Activated CD4-positive, alpha-beta T cell treated with anti-CD3 and anti-CD28 coated beads, Interleukin-2, Interleukin-6, amounts not matched to agents 100 ng/mL and 50 ng/mL, durations not matched to agents 16 hours and 8 hours (primary cell): ENCODE measurements at places on chromosomes 4 and X.

GRCh38 chrX:135421932-135422809 is at the start of gene SMIM10L2A:
Gene SMIM10L2A (plus strand): TSS chrX:135421944. CDS start chrX:135422132, 188 bp downstream.
- no peak for DNase-seq

DNA sequence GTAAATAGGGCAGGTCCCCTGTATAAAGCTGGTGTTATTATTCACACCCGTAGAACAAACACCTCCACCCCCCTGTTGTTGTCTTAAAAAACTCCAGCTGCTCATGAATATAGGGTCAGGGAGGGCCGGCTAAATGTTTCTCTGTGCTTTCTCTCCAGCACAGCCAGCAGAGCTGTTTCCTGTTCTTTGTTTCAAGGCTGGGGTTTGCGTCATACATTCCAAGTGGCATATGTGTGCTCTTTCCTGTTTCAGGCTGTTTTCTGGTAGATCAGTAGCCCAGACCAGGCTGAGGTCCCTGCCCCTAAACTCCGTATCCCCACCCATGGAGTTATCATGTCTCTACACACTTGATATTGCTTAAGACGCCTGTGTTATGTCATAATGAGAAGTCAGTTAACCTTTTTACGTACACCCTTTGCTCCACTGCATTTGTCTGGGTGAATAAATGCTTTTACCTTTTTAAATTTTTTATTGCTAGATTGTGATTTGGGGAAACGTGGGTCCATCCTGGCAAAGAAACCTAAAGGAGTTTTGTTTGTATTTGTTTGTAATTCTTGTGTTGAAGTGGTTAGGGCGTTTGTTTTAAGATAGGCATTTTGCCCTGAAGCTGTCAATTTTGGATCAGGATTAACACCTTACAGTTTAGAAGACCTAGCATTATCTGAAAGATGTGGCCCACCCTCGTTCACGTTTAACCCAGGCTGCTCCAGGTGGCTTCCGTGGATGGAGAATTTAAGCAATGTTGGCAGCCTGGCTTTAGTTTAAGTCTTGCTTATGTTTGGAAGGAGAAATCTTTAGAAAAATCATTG is 3.3 kb downstream of the KLF3 start:
- peak; percentile 74 for DNase-seq

- no peak for DNase-seq
These were observed 218.2 kb downstream of the BANK1 start for GRCh38 chr4:102008711-102009110.

DNA sequence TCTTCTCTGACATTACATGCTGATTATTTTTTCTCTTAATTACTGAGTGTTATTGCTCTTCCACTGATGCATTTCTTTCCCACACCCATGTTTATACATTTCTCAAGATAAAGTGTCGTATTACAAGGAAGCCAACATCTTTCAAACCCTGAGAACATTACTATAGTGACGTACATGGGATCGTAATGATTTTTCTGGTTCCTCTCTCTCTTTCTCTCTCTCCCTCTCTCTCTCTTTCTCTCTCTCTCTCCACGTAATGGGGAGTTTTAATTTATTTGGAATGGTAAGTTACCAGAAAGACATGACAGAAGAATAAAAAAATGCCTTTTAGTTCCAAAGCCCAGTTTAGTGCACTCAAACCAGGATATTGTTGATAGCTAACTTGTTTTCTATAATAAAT is 40.4 kb upstream of the MAPK10 start:
- DNase-seq = no peak

DNA sequence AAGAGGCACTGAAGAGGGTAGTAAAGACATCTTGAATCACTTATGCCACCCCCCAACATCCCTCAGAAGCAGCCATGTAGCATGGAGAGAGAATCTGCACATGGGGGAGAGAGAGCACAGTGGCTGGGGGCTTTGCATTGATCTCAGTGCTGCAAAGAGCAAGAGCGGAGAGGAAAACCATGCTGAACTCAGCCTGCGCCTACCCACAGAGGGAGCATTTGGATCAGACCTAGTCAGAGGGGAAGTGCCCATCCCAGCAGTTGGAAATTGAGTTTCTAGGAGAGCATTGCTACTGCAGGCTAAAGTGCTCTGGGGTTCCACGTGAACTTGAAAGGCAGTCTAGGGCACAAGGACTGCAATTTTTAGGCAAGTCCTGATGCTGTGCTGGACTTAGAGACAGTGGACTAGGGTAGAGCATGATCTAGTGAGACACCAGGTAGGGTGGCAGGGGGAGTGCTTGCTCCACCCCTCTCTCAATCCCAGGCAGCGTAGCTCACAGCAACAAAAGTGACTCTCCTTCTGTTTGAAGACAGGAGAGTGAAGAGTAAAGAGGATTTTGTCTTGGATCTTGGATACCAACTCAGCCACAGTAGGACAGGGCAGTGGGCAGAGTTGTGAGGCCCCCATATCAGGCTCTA is 9.0 kb upstream of the PROM1 start:
- DNase-seq = no peak

GRCh38 chrX:10548688-10549087 is 71.7 kb downstream of the MID1 start:
- DNase-seq = no peak

GRCh38 chrX:7119950-7120877 is 27.3 kb upstream of the STS start:
- DNase-seq = no peak

DNA sequence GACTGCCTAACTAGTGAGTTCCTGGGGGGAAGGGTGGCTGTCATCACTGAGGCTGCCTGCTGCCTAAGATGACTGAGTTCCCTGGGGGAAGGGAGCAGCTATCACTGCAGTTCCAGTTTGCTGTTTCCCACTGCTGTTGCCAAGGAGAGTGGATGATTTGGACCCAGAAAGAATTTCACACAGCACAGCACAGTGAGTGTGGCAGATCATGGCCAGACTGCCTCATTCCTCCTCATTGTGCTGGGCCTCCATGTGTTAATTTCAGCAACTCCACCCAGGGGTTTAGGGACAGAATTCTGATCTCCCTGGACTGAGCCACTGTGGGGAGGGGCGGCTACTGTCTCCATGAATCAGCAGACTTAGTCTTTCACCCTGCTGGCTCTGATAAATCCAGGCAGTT is 125.0 kb downstream of the TEX13C start:
- DNase-seq = no peak

DNA sequence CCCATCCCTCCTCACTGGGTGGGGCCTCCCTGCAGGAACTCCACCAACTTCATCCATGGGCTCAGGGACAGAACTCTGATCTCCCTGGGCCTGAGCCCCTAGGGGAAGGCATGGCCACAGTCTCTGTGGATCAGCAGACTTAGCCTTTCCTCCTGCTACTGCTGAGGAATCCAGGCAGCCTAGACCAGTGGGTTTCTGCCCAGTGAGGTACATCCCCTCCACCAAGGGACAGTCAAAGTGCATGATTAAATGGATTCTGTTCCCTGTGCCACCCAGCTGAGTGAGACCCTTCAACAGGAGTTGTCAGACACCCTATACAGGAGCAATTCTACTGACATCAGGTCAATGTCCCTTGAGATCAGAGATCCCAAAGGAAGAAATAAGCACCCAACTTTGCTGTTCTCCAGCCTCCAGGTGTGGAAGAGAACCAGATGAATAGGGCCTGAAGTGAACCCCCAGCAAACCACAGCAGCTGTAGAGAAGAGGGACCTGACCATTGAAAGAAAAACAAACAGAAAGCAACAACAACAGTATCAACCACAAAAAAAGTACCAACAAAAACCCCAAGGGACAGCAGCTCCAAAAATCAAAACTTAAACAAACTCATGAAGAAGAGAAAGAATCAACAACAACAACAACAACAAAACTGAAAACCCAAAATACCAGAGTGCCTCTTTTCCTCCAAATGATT is 84.8 kb downstream of the CHIC1 start:
- no peak for DNase-seq

- no peak for DNase-seq
These were observed 23.3 kb downstream of the HAND2 start for GRCh38 chr4:173506597-173507211.

GRCh38 chrX:13717700-13718472 is 16.5 kb downstream of the TRAPPC2 start:
- no peak for DNase-seq

DNA sequence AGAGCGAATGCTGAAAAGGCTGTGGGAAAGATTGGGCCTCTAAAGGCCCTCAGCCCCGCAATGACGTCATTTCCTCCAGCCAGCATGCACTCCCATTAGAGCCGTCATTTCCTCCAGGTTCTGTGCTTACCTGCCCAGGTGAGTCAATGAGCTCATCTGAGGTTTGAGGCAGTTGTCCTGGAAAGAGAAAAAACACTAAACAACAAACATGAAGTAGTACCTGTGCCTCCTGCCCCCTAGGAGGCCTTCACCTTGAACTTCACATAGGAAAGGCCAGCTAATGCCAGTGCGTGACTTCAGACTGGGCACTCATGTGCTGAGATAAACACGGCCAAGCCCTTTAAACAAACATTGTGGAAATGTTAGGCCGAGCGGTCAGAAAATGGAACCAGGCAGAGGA is 55.9 kb downstream of the FHDC1 start:
- no peak for DNase-seq

DNA sequence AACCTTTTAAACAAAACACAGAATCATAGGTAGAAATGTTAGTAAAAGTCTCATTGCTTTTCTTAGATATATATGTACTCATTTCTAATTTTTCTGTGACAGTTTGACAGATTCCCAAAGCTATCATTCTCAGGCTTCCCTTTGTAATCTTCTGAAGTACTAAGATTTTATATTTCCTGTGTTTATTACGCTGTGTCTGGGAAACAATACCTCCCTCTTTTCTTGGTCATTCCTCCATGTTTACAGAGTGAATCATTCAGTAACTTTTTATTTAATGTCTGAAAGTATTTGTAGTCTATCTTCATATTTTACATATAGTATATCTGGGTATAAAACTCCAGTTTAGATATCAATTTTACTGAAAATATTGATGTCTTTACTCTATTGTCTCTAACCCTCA is 1826.3 kb upstream of the IGFBP7 start:
- DNase-seq = no peak

DNA sequence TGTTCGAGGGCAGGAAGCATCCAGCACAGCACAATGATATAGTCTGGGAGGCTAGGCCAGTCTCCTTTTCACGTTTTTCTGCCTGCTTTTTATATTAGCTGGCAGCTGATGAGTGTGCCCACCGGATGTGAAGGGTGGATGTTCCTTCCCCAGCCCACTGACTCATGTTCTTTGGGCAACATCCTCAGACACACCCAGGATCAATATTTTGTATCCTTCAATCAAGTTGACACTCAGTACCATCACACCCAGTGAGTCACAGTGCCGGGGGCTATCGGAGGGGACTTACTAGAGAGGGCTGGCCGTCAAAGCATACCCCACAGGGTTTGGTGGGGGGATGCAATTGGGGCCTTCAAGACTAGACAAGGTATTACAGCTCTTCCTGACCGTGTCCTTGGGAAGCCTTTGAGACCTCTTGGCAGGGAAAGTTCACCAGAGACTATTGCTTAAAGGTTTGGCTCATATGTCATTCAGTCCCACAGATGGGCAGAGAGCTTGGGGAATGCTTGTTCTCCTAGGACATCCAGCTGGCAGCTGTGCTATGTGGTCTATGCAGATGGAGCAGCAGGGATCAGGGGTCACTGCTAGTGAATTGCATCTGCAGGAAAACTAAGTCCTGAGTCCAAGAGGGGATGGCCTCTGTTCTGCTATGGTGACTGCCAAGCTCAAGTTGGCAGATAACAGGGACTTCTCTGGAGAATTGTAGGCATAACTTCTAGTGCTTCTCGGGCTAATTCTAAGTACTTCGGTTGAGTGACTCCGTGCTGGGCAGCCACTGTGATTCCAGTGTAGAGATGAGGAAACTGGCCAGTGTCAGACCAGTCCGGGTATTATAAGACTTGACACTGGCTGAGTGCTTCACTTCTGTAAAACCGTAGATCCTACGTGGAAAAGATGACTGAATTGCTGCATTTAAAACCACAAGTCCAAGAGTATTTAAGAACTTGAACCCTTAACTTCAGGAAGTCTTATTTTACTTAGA is 12.9 kb upstream of the WDR1 start:
- no peak for DNase-seq

GRCh38 chr4:141002323-141002805 is 130.9 kb downstream of the RNF150 start:
- no peak for DNase-seq

GRCh38 chr4:159026329-159026728 is 76.5 kb upstream of the RAPGEF2 start:
- DNase-seq = no peak

DNA sequence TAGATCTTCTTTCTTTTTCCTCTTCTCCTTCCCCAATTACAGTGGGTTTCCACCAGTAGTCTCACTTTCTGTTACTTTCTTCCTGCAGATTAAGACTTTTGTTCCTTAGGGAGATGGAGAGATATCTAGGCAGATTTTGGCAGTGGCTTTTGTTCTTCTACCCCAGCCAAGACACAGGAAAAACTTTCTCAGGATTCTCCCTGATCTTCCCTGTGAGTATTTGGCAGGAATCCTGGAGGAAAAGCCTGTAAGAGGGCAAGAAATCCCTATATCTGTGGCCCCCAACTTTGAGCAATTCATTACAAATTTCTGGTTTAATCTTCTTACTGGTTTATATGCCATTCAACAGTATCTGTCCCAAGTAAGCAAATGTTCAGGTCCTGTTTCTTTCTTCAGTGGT is 21.9 kb downstream of the SLC9A7 start:
- DNase-seq = no peak

DNA sequence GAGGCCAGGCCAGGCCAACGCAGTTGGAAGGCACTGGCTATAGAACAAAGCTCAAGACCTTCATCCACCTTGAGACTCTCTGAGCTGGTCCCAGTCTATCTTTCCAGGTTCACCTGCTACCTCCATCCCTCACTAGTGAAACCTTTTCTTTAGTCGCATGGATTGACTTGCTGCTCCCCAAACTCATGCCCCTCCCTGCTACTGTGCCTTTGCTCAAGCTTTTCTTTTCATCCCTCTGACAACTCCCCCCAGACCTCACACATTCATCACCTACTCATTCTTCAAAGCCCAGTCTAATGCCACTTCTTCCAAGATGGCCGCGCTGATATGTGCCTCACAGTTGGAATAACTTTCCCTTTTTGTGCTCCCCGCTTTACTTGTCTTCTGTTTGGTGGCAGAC is 58.0 kb downstream of the CNGA2 start:
- DNase-seq = no peak

DNA sequence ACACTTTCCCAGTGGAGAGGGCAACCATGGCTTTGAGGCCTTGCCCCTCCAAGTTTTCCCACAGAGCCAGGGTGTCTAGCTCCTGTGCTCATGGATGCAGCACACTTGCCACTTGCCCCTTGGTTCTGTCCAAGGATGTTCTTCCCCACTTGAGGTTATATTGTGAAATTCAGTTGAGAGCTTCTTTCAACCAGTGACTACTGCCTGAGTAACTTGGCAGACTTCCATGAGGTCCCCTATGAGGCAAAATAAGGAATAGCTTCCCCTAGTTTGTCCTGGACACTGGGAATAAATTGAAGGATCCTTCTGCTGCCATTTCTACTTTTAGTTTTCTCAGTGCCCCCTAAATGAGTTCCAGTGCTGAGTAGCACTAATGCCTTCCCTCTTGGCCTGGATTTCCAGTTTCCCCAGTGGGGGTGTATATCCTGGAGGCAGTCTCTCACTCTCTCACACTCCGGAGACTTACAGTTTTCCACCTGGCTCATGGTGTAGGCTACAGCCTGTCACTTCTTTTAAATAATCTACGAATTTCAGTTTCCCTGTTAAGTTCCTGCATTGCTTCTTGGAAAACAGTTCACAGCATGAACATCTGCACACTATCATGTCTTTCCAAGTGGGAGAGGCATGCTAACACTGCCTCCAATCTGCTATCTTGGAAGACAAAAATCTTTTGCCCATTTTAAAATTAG is 36.4 kb upstream of the ADH4 start:
- DNase-seq = no peak

- peak; percentile 16 for DNase-seq
These were observed 466.3 kb upstream of the ACTRT1 start for GRCh38 chrX:128518508-128518907.
